GM23248 (cell line): ENCODE measurements at places on chromosomes 12 and 14. TPM values are rescaled to one million over a fixed set of nuclear protein-coding genes. Genes with fewer than 3 reads are reported as not detected.

Gene TAS2R31
- 0.97 and 1.4 TPM in 2 replicates for total RNA-seq

Gene RASAL1
- not detected in 2 replicates for total RNA-seq

Gene TAS2R7
- not detected in 2 replicates for total RNA-seq

Gene RNASE3
- total RNA-seq, result not detected in 2 replicates

Gene MYF6
- total RNA-seq, result not detected in 2 replicates

Gene NAV3
- total RNA-seq, result 49.8 and 69.9 TPM in 2 replicates

Gene CAPZA3
- not detected in 2 replicates for total RNA-seq

Gene SUSD6
- total RNA-seq, result 12.2 and 15.6 TPM in 2 replicates

Gene DLK1
- not detected in 2 replicates for total RNA-seq

Gene OVCH1
- 0.13 TPM in 1 of 2 replicates, not detected in the other for total RNA-seq

Gene SDR9C7
- total RNA-seq, result not detected in 2 replicates

Gene SLCO1C1
- not detected in 2 replicates for total RNA-seq

Gene EIF2S3B
- total RNA-seq, result 4.9 and 8.9 TPM in 2 replicates

Gene C3AR1
- not detected in 2 replicates for total RNA-seq

Gene PPP1R36
- 1.6 TPM in 1 of 2 replicates, not detected in the other for total RNA-seq

Gene TPH2
- total RNA-seq, result not detected in 2 replicates

Gene VDR
- total RNA-seq, result 30.5 and 37.2 TPM in 2 replicates

Gene BMAL2
- total RNA-seq, result 27.3 and 28.7 TPM in 2 replicates

Gene MFAP5
- total RNA-seq, result 344 and 390 TPM in 2 replicates

Gene LRTM2
- not detected in 2 replicates for total RNA-seq

Gene RPS26
- 332 and 1,155 TPM in 2 replicates for total RNA-seq

Gene PMEL
- total RNA-seq, result 0.13 and 2.3 TPM in 2 replicates

Gene ACOT6
- not detected in 2 replicates for total RNA-seq

Gene LTB4R2
- 3.5 and 6.8 TPM in 2 replicates for total RNA-seq

Gene PGF
- 1.5 and 1.8 TPM in 2 replicates for total RNA-seq

Gene NGB
- total RNA-seq, result not detected in 2 replicates

Gene ASCL1
- total RNA-seq, result not detected in 2 replicates

Gene ANKRD33
- not detected in 2 replicates for total RNA-seq

Gene GLRX5
- total RNA-seq, result 38.6 and 46.0 TPM in 2 replicates

Gene SLC7A7
- total RNA-seq, result 0.65 and 0.89 TPM in 2 replicates

Gene SYT1
- 2.4 and 3.0 TPM in 2 replicates for total RNA-seq

Gene BICD1
- 9.7 and 18.7 TPM in 2 replicates for total RNA-seq

Gene MIP
- not detected in 2 replicates for total RNA-seq

Gene FERMT2
- total RNA-seq, result 217 and 256 TPM in 2 replicates

Gene HOXC12
- not detected in 2 replicates for total RNA-seq

Gene KRT78
- not detected in 2 replicates for total RNA-seq

Gene FOXN3
- total RNA-seq, result 15.9 and 18.6 TPM in 2 replicates

Gene KRT86
- total RNA-seq, result 0.11 TPM in 1 of 2 replicates, not detected in the other

Gene MORN3
- total RNA-seq, result 0.13 TPM in 1 of 2 replicates, not detected in the other

Gene MUCL1
- total RNA-seq, result not detected in 2 replicates

Gene CIPC
- total RNA-seq, result 10.8 and 14.4 TPM in 2 replicates

Gene P3H3
- total RNA-seq, result 32.5 and 43.0 TPM in 2 replicates

Gene LGMN
- total RNA-seq, result 82.7 and 129 TPM in 2 replicates

Gene SLCO1B1
- not detected in 2 replicates for total RNA-seq

Gene TMEM263
- total RNA-seq, result 132 and 147 TPM in 2 replicates

Gene KRT2
- not detected in 2 replicates for total RNA-seq
